ENCODE measurements at places on chromosomes 6 and 20. TPM values are rescaled to one million over a fixed set of nuclear protein-coding genes. Genes with fewer than 3 reads are reported as not detected.
A peak's percentile ranks its signal among the peaks of the same experiment; 100 is the strongest.

- DNase-seq: no peak
Measured at GRCh38 chr20:11155156-11155756, 481.5 kb upstream of the JAG1 start.

The GPLD1 gene
- 2.3 TPM for total RNA-seq

The CBLN4 gene
- total RNA-seq: not detected

The SAMD3 gene
- 2.2 TPM for total RNA-seq

DNA sequence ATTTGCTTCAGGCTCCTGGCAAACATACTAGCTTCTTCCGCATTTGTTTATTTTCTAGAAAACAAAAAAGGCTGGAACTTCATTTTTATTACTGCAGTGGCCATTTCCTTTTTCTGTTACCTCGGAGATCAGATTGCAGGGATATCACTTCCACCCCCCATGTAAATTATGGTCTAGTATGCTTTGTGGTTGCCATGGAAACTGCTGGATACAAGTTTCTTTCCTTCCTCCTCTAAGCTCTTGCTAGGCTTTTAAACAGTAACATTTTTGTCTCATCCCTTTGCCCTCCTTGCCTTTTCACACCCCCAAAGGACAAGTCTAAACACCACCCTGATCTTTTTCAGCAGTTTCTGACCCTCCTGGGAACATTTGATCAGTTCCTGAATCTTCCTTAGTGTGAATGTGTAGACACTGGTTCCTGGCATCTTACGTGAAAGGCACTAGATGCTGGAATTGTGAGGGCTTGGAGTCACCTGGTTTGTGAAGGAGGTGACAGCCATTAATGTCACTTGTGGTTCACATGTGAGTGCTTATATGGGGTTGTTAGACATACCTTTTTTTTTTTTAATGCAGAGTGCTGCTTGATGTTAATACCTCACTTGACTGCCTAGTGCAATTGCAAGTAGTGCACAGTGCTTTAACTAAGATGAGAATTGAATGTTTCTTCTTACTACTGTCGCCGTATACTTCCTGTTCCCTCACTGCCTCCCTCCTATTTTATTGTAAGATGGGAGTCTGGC is 181.6 kb downstream of the JARID2 start:
- DNase-seq: no peak

DNA sequence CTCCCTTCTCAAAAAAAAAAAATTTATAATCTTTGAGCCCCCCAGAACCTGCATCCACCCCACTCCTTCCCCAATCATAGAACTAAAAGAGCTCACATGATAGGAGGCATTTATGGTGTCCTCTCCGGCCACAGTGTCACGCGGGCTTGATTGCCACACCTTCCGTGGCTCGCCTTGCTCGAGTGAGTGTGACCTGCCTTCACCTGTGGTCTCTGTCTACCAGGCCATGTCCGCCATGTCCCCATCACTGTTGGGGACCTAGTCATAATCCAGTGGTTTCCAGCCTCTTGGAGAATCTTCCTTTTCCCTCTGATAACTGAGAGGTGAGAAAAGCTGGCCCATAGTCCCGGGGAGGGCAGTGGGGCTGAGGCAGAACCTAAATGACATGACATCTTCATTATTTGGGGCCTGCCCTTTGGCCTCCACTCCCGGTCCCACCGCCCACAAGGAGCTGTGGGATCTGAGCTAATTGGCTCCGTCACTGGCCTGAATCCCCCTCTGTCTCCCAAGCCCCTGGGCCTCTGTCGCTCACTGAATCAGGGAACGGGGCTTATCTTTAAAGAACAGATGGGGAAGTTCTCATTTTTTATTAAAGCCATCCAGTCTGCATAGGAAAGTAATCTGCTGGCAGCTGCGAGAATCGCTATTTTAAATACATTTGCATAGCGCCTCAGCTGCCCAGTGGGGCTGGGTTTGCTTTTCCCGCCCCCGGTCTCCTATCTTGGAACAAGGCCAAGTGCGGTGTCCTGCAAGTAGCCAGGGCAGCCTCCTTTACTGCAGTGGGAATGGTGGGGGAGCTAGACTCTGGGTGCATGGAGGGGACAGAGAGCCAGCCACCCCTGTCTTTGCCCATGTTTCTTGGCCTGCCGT is 197.6 kb upstream of the PMEPA1 start:
- DNase-seq: no peak

DNA sequence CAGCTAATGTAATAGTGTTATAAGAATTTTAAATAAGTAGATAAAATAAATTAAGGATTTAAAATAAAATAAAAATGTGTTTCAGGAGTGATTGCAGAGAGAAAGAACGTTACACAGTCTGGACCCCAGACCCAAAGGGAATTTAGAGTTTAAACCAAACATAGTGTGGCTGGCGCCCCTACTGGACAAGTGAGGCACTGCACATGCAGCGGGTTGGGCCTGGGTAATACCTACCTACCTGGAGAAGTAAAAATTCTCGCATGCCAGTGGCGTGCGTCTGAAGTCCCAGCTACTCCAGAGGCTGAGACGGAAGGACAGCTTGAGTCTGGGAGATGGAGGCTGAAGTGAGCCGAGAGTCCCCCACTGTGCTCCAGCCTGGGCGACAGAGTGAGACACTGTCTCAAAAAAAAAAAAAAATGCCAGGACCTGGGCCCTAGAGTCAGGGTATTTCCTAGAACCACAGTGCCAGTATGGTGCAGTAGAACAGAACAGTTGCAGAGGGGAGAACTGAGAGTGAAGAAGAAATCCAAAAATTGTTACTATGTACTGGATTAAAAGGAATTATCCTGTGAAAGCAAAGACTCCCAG is 71.4 kb upstream of the TCF21 start:
- no peak for DNase-seq

GRCh38 chr20:41650231-41650948 is 32.2 kb upstream of the CHD6 start:
- peak; percentile 44 for DNase-seq

GRCh38 chr6:159053781-159054398 is 9.1 kb upstream of the TAGAP start:
- DNase-seq: no peak

The ACOT8 gene
- 35.7 TPM for total RNA-seq

- DNase-seq: no peak
Measured at GRCh38 chr6:107699697-107700325, 124.3 kb downstream of the SCML4 start.

DNA sequence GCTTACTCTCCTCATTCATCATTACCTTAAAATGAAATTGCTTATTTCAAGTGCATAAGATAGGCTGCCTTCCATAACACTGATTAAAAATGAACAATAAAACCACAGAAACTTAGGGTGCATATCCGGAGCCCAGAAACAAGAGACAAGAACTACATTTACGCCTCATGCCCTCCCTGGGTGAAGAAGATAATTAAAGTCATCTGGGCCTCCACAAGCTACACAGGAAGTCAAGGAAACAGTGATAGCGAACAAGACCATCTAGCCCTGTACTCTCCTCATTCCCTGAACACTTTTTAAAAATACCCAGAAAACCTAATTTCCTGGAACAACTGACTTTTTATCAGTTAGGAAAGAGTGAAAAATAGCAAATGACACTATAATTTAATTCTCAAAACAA is 6.3 kb downstream of the SOD2 start:
- no peak for DNase-seq

DNA sequence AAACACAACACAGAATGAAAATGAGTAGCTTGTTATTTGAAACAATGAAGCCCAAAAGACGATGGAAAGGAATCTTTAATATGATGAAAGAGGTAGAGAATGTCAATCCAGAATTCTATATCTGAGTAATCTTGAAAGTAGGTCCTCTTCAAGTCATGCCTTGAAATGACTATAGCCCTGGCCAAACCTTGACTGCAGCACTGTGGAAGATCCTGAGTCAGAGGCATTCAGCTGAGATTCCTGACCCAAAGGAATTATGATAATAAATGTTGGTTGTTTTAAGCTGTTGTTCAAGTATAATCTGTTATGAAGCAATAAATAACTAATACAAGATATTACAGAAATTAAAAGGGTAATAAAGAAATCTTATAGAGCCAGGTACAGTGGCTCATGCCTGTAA is 64.8 kb downstream of the IBTK start:
- no peak for DNase-seq

GRCh38 chr6:123668965-123669591 is 32.3 kb upstream of the TRDN start:
- DNase-seq: no peak

GRCh38 chr20:46134716-46135115 is 16.6 kb downstream of the CD40 start:
- DNase-seq: no peak

- no peak for DNase-seq
Measured at GRCh38 chr6:166533205-166533824, 53.2 kb downstream of the RAMACL start.

The DSP gene
- 79.1 TPM for total RNA-seq

DNA sequence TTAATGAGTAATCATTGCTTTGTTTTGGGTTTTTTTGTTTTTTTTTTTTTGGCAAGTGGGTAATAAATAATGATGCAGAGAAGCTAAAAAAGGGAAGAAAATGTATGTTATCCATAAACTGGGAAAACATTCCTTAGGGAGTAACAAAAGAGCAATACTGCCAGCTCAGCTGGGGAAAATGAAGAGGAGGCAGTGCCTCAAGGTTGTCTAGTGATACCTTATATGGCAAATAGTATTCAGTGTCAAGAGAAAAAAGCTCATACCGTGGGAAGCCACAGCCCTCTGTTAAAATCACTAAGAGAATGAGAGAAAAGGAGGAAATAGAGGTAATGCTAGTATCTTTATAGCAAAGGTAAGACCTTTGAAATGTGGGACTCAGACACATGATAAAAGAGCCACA is 47.1 kb upstream of the SMLR1 start:
- DNase-seq: no peak

DNA sequence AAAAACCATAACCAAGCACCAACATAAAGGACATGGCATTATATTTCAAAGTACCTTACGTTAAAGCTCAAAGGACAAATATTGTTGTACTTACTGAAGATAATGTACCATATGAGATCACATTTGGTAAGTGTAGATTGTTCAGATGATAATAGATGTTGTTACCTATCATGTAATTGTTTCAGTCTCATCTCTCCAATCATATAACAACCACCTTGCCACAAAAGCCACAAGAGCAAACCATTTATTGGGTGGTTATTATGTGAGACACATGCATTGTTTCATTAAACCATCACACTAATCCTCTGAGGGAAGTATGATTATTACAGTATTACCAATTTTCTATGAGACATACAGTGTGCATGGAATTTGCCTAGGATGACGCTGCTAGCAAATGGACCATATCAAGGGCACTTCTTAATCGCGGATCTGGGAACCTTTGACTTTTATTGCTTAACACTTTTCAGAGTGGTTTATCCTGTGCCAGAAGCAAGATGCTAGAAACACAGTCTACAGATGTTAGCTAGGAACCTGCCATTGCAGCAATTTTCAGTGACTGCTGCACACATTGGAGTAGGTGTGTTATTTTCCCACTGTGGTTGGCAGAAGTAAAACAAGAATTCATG is 149.8 kb upstream of the AKIRIN2 start:
- no peak for DNase-seq

The POPDC3 gene
- 0.26 TPM for total RNA-seq

The DDAH2 gene
- total RNA-seq: 130 TPM

- no peak for DNase-seq
Measured at GRCh38 chr20:40866056-40866455, 162.6 kb upstream of the TOP1 start.

- DNase-seq: no peak
Measured at GRCh38 chr6:31979238-31979898, 2.5 kb upstream of the C4A start.
